ENCODE measurements at places on chromosomes 11 and 22.

GRCh38 chr22:33893512-33893911 lies 26.8 kb downstream of the LARGE1 start:
- no peak for DNase-seq

- no peak for DNase-seq
Measured at GRCh38 chr11:61132646-61133045, 28.6 kb downstream of the VPS37C start.

GRCh38 chr11:12141283-12141682 lies 30.9 kb downstream of the MICAL2 start:
- no peak for DNase-seq

- no peak for DNase-seq
Measured at GRCh38 chr11:102240502-102240901, 76.8 kb upstream of the BIRC3 start.

- DNase-seq: peak; percentile 38
Measured at GRCh38 chr22:43230971-43231723, 44.2 kb upstream of the TTLL12 start.

DNA sequence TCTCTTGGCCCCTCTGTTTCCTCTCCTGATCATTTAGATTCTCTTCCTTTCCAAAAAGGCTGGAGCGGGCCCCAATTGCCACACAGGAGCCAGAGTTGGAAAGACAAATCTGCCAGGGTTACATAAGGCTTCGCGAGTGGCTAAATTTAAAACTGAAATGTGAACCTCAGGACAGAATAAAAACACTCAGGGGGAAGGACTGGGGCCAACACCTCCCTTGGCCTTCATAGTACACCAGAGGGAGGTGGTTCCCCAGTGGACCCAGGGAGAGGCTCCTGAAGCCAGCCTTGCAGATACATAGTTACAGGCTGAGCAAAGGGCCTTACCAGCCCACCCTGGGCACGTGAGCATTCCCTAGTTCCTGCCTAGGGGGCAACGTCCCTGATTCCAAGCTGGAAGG lies 150.1 kb downstream of the MN1 start:
- DNase-seq: no peak

DNA sequence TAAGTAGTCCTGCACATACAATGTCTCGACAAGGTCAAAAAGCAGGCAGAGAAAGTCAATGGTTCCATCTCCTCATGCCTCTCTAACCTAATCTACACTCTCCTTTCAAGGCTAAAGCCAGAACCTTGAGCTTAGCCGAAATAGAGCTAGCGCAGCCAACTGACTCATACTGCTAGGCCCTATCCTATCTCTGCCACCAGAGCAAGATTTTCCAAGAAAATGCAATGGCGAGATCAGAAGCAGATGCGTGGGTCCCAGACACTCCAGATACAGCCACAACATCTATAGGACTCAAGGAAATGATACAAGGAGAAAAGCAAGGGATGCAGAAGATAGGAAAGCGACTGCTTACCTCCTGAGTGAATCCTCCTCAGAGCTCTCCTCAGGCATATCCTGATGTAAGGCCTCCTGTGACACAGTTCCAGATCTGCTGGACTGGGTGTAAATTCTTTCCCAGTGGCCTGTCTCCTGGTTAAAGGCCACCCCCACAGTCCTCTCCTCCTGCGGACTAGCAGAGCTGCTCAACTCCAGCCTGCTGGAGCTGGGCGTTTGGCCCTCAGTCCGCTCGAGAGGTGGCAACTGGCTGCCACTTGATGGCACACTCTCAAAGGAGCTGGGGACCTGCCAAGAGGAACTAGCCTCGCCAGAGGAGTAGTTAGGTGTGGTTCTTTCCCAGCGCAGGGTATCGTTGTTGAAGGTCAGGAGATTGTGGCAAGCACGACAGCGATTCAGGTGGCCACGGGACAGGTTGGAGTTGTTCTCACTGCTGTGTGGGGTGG lies 52.0 kb downstream of the AMBRA1 start:
- no peak for DNase-seq

DNA sequence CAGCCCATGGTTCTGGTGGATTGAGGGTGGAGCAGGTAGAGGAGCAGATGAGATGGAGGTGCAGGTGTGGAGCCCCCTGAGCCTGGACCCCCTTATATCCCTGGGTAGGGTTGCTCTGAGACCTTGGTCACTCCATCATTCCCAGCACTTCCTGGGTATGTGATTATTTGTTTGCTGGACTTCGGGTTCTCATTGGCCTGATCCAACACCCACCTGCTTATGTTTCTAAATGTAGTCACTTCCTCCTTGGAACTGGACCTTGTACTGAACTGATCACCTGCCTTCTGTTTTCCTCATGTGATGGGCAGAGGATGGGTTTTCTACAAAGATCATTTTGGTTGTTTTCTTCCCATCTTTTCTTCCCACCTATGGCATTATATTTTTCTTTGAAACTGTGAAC lies at the start of gene KRTAP5-4:
Gene KRTAP5-4, minus strand, starts transcription at position 53 of the 400 bp plus-strand sequence. Its CDS starts 45 bp downstream, at position 8.
- no peak for DNase-seq

GRCh38 chr11:48043991-48044512 lies 63.7 kb downstream of the PTPRJ start:
- no peak for DNase-seq
